Smooth muscle cell of the umbilical artery (primary cell): ENCODE measurements at places on chromosomes 2 and 18. TPM values are rescaled to one million over a fixed set of nuclear protein-coding genes. Genes with fewer than 3 reads are reported as not detected.

The CAPN14 gene
- under 0.01 and 0.14 TPM in 2 replicates for total RNA-seq

The HNMT gene
- 24.9 and 25.7 TPM in 2 replicates for total RNA-seq

The RSAD2 gene
- total RNA-seq: 0.23 and 0.30 TPM in 2 replicates

The IL1RL1 gene
- 0.14 and 0.30 TPM in 2 replicates for total RNA-seq

The CNOT9 gene
- 33.0 and 43.0 TPM in 2 replicates for total RNA-seq

The ACAA2 gene
- total RNA-seq: 42.1 and 45.7 TPM in 2 replicates

The COL4A3 gene
- total RNA-seq: under 0.01 TPM in 1 of 2 replicates, not detected in the other

The ERFE gene
- total RNA-seq: 0.65 TPM in 1 of 2 replicates, not detected in the other

The ADD2 gene
- 0.28 TPM in 1 of 2 replicates, not detected in the other for total RNA-seq
